Activated CD4-positive, alpha-beta T cell treated with anti-CD3 and anti-CD28 coated beads for 48 hours (primary cell): ENCODE measurements at places on chromosomes 12 and 14.

- no peak for DNase-seq
These were observed 26.4 kb downstream of the APAF1 start for GRCh38 chr12:98671459-98671858.

- no peak for DNase-seq
These were observed 3.6 kb downstream of the SCAF11 start for GRCh38 chr12:45986641-45987339.

DNA sequence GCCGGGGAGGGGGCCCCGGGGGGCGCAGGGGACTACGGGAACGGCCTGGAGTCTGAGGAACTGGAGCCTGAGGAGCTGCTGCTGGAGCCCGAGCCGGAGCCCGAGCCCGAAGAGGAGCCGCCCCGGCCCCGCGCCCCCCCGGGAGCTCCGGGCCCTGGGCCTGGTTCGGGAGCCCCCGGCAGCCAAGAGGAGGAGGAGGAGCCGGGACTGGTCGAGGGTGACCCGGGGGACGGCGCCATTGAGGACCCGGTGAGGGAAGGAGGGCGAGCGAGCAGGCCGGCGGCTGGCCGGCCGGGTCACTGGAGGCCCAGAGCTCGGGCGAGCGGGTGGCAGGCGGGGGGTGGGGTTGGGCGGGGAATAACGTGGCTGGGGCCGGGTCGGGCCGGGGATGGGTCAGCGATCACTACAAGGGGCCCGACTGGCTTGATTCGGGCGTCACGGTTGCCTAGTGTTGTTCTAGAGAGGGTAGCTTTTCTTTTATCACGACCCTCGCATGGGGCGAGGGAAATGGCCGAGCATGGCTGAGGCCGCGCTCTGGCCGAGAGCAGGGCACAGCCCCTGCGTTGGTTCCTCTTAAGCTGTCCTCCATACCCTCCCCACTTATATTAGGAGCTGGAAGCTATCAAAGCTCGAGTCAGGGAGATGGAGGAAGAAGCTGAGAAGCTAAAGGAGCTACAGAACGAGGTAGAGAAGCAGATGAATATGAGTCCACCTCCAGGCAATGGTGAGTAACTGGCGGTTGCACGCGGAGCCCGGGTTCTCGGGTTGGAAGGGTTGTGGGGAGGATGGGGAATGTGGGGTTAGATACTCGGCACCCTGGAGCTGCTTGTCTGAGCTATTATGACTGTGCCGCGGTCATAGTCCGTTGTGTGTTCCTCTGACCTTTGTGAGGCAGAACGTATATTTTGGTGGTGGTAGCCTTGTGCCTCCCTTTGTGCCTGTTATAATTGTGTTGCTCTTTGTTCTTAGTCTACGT is 603 bp downstream of the PABPN1 start:
- peak; percentile 82 for DNase-seq

DNA sequence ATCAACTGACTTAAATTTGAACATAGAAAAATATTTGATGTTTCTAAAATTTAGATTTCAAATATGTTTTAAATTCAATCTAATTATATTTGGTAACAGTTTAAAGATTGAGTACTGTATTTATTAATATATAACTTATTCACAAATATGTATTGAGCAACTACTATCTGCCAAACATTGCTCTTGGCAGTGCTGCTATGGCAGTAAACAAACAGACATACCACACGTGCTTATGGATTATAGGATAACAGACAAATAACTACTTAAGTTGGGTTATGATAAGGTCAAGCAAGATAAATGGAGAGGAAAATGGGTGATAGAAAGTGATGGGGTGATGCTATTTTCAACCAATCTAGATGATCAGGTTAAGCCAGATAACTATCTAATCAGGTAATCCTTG is 538.1 kb downstream of the C12orf50 start:
- DNase-seq = no peak

DNA sequence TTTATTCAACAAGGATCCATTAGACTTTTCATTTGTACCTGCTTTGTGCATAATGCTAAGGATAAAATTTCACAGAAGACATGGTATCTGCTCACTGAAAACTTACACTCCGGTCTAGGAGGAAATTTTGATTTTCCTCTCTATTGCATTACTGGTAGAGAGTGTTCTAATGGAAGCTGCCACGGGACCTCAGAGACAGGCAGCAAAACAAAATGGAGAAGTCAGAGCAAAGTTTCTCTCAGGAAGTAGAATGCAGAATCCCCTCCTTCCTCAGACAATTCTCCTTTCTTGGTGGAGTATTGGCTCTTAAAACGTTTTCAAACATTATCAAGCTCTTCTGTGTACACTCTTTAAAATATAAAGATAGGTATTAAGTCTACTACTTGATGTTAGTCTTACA is 12.3 kb downstream of the CLEC2B start:
- no peak for DNase-seq

GRCh38 chr12:104727726-104728465 is 230.2 kb downstream of the SLC41A2 start:
- no peak for DNase-seq

DNA sequence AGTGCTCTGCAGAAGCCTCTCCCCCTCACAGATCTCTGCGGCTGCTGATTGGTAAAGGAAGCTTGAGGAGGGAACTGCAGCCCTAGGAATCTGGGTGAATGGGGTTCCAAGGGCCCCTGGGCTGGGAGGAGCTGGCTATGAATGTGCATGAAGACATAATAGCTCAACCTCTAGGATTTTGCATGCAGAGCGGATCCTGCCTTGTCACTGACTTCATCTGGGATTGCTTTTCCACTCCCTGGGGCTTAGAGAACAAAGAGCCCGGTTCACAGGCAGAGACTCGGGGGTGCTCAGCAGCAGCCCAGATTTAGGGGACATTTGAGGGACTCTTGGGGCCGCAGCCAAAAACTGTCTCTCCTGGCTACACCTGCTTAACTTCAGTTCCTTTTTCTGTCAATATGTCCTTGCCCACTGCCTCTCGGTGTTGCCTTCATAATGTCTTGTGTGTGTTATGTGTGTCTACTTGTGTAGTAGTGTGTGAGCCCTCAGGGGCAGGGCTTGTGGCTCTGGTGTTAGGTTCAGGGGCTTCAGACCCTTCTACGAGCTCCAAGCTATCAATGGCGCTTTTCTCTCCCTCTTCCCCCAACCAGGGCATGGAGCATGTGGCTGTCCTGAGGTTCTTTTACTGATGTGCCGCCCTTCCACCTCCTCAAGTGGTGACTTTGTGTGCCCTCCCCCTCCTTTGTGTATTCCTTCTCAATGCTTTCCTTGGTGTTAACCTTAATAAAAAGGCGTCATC is 1.9 kb downstream of the CCDC184 start:
- no peak for DNase-seq

DNA sequence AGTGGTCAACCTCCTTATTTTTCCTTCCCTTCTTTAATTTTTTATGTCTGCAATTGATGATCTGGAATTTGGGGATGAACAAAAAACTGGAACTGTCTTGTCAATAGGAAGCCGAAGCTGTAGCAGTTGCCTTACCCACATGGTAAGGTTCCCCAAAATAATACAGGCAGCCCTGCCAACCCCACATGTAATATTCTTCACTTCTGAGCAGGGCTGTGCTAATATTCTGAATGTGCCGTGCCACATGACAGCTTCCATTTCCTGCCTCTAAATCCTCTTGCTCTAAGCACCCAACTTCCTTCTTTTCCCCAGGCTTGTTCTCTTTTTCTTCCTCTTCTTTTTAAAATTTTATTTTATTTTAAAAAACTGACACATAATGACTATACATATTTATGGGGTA is 39.6 kb downstream of the GPATCH2L start:
- no peak for DNase-seq

DNA sequence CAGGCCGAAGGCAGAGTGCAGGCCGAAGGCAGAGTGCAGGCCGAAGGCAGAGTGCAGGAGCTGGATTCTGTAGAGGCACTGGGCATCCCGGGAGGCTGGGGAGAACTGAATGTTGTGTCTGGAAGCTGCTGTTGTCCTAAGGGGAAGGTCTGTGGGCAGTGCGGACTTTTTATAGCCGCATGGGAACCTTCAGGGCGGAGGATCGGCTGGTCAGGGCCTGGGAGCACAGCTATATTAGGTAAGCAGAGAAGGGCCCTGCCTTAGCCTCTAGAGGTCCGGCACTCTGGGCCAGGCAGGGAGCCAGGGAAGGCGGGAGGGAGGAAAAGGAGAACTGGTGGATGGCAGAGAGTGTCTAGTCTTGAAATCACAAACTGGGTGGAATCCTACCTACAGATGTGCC is 14.2 kb downstream of the CABP1 start:
- DNase-seq = no peak

DNA sequence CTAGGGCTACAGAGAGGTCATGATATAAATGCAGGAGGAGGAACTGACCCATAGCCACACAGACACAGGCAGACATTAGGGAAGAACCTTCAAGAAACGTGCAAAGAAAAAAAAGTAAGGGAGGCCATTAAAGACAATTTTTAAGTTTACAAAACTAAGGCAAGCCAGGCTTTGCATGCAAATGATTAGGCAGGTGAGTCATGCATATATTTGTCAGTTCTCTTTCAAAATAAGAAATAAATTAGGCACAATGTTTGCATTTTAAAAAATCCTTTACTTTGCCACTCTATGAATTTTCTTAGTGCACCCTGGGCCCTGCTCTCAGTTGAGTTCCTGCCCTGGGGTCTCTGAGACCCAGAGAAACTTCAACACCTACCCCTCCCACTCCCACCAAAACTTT is 75.0 kb downstream of the PRMT8 start:
- DNase-seq = no peak

- DNase-seq = peak; percentile 80
These were observed 27.2 kb upstream of the PNMA1 start for GRCh38 chr14:73741386-73741875.

DNA sequence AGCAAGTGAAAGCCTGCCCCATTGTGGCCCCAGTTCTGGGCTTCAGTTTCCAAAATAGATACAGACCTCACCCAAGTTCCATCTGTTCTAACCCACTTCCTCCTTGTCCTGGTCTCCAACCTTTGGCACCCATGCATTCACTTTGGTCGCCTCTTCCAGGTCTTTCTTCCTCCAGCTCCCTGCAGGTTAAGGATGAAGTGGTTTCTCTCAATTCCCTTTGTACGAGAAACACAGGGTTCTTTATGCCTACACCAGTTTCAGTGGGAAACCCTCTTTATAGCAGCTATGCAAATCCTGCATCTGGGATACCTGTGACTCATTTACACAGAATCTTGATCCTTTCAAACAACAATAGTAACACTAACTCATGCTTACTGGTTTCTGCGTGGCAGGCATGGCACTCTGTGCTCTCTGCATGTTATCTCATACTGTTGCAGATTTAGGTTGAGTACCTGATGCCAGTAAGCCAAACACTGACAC is 110.6 kb upstream of the AMIGO2 start:
- peak; percentile 69 for DNase-seq
